ENCODE measurements at places on chromosomes 2 and 18.
A peak's percentile ranks its signal among the peaks of the same experiment; 100 is the strongest.

- no peak for DNase-seq
Observed at GRCh38 chr2:226405465-226405864, 394.2 kb downstream of the IRS1 start.

GRCh38 chr2:593356-594026 is 83.7 kb downstream of the TMEM18 start:
- DNase-seq, result no peak

- no peak for DNase-seq
Observed at GRCh38 chr2:205060269-205060668, 515.0 kb downstream of the PARD3B start.

- no peak for DNase-seq
Observed at GRCh38 chr18:79687806-79688205, 8.2 kb downstream of the CTDP1 start.

GRCh38 chr2:226969417-226970080 is 133.7 kb downstream of the RHBDD1 start:
- no peak for DNase-seq

DNA sequence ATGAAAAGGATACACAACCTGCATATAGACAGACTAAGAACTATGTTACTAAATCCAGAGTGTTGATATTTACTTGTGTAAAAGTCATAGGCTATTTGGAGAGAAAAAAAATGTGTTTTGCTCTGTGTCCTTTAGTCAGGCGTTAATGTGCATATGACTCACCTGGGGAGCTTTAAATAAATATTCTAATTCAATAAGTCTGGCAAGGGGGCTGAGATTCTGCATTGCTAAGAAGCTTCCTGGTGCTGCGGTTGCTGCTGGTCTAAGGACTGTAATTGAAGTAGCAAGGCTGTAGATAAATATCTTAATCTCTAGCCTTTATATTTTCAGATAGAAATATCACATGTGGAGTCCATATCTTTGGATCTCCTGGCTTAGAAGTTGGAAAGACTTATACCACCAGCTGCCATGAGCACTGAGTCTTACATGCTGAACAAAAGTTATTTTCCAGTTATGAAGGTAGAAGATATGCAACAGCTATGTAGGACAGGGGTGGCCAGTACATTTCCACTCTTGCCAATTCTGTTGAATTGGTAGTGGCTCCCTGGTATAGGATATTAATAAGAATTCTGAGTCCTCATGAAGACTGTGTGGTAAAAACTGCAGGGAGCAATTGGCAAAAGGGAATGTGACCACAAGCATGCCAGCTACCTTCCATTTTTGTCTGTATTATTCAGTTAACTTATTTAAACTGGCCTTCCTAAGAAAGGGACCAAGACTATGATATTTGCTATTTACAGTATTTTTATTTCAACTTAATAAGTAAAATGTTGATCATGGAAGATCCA is 4.8 kb downstream of the SPAG16 start:
- no peak for DNase-seq

- no peak for DNase-seq
Observed at GRCh38 chr2:45285311-45285710, 276.1 kb upstream of the SIX2 start.

DNA sequence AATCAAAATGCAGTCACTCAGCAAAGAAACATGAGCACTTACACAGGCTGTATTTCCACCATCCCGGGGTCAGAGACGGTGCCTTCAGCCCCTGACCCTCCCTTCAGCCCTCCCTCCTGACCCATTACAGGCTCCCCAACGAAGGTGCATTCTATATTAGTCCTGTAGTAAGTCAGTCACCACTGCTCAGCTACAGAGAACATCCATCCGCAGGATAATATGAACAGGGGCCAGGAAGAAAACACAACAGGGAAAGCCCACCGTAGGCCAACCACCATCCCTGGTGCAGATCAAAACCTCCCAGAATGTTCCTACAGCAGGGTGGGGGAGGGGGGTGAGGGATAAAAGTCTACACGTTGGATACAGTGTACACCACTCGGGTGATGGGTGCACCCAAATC is 15.1 kb downstream of the PXDN start:
- DNase-seq, result no peak

- DNase-seq, result no peak
Observed at GRCh38 chr2:201854841-201855240, 48.5 kb downstream of the CDK15 start.

GRCh38 chr2:45654250-45654649 is 2.8 kb downstream of the PRKCE start:
- no peak for DNase-seq

DNA sequence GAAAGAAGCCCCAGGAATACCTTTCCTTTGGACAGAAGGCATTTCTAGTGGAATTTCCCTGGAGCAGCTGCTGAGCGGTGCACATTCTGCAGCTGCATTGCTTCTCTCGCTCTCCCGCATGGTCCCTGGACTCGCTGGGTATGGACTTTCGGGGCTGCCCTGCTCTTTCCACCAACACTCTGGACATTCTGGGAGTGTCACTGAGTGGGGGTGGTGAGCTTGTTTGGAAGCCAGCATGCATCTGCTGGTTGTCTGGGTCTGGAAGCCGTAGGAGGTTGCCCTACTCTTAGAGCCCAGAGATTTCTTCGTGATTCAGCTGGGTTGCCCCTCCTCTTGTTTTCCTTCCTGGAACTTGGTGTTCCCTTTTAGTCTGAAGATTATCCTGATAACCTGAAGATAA is 52.6 kb downstream of the TWIST2 start:
- DNase-seq, result no peak

GRCh38 chr2:61707984-61708852 is 145.6 kb downstream of the FAM161A start:
- DNase-seq, result no peak

- peak; percentile 53 for DNase-seq
Observed at GRCh38 chr2:152730591-152731333, 12.3 kb downstream of the ARL6IP6 start.

- no peak for DNase-seq
Observed at GRCh38 chr2:42743659-42743990, 20.3 kb downstream of the OXER1 start.

- DNase-seq, result no peak
Observed at GRCh38 chr2:180012523-180012922, 5.4 kb upstream of the CWC22 start.

- DNase-seq, result no peak
Observed at GRCh38 chr18:36348971-36349417, 51.5 kb downstream of the FHOD3 start.

GRCh38 chr18:8264861-8265411 is 344.3 kb upstream of the RAB12 start:
- no peak for DNase-seq

DNA sequence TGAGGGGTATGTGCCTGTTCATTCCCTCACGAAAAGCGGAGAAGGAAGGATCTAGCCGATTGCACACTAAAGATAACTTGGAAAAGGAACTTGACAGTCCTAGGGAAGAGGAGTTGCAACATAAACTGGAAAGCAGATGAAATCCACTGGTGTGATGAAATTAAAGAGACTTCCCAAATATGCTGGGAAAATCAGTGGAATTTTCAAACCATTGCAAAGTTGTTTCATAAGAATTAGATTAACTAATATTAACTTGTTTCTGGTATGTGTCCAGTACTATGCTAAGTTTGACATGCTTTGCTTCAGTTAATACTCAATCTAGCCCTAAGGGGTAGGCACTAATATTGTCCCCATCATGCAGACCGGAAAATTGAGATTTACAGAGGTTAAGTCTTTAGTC is 222.7 kb downstream of the IKZF2 start:
- no peak for DNase-seq

GRCh38 chr2:100643467-100643866 is 80.7 kb downstream of the PDCL3 start:
- no peak for DNase-seq

GRCh38 chr18:48917579-48918517 is 32.9 kb downstream of the SMAD7 start:
- DNase-seq, result no peak

- no peak for DNase-seq
Observed at GRCh38 chr2:30981510-30981909, 156.7 kb downstream of the GALNT14 start.

- no peak for DNase-seq
Observed at GRCh38 chr2:25418944-25419677, 77.4 kb upstream of the DNMT3A start.

GRCh38 chr18:48992791-48993555 is 42.2 kb upstream of the SMAD7 start:
- no peak for DNase-seq

- no peak for DNase-seq
Observed at GRCh38 chr18:68104036-68104435, 587.5 kb upstream of the DSEL start.

- DNase-seq, result no peak
Observed at GRCh38 chr2:149006883-149007543, 31.5 kb upstream of the LYPD6B start.

DNA sequence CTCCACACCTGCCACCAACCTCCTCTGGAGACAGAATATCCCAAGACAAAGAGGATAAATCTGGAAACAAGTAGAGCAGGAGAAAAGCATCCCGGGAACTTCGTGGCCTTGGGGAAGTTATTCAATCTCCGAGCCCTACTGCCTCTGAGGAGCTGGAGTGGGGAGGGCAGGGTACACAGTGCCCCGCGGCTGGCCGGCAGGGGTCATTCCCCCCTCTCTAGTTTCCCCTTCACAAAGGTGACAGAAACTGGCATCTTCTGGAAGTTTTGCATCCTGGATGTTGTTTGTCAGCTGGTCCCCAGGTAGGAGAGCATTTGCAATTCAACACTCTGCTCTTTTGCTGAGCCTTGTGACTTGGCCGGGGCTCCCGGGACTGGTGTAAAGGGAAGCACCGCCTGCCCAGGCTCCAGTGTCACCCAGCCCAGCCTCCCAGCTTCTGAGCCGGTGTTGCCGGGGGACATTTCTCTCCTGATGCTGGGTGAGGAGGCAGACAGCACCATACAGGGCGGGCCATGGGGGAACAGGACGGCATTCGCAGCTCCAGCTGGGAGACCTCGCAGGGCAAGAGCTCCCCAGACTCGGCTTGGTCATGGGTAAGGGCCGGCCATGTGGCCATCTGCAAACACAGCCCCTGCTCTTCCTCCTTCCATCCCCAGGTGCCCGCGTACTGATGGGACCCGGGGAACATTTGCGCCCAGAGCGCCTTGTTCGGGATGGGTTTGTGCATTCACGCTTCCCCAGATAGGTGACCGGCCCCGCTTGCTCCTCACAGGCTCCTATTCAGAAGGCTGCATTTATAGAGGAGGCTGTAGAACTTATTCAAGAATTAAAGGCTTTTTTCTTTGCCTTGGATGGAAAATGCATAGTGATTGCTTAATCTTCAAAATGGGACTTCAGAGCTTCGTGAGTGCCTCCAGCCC is 7.4 kb upstream of the NTSR2 start:
- no peak for DNase-seq

DNA sequence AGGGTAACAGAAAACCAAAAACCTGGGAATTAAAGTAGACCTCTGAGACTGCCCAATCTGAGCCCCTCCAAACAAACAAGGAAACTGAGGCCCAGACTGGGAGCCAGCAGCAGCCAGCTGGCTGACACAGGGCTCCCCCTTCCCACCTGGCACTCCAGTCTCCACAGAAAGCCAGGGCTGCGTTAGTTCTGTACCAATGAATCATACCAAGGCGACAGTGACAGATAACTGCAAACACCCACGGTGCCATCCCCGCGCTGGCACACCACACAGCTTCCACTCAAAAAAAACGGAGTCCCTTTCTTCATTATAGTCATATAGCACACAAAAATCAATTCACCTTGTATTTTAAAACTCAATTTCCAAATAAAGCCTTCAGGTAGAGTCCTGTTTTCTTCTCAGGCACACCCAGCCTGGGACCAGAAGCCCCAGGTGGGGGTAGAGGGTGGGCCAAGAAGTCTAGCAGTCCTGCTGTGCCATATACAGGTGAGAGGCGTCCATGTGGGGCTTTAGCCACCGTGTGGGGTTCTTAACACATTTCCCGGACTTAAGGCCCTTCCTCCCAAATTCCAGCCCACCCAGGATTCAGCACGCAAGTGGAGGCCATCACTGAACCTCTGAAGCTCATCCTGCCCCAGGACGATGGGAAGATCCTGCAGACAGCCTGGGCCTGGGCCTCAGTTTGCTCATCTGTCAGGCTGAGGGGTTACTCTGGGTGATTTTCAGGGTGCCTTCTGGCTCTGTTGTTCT is 1.2 kb downstream of the PER2 start:
- no peak for DNase-seq

DNA sequence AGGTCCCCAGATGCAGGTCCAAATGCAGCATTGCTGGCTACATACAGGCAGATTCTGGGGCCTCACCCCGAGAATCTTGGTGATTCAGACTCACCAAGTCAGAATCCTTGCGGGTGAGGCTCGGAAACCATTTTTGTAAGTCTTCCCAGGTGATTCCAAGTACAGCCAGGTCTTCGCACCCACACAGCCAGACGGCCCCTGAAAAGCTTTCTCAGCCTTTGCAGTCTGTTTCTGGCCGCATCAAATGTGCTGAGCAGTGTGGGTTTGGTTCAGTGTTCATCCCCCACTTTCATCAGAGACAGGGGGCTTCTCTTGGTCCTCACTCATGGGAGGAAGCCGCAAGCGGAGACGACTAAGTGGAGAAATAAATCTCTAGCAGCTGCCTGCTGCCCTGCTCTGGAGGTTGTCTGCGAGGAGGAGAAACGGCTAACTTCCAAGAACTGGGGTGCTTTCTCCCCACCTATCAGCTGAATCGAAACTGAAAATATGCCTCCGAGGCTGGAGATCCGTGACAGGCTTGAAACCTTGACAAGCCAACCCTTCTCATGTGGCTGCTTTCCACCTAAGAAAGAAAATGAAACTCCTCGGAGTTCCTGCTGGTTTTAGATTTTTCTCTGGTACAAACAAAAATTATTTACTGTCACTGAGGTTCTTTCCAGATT is 8.9 kb upstream of the TMEM185B start:
- DNase-seq, result peak; percentile 42

DNA sequence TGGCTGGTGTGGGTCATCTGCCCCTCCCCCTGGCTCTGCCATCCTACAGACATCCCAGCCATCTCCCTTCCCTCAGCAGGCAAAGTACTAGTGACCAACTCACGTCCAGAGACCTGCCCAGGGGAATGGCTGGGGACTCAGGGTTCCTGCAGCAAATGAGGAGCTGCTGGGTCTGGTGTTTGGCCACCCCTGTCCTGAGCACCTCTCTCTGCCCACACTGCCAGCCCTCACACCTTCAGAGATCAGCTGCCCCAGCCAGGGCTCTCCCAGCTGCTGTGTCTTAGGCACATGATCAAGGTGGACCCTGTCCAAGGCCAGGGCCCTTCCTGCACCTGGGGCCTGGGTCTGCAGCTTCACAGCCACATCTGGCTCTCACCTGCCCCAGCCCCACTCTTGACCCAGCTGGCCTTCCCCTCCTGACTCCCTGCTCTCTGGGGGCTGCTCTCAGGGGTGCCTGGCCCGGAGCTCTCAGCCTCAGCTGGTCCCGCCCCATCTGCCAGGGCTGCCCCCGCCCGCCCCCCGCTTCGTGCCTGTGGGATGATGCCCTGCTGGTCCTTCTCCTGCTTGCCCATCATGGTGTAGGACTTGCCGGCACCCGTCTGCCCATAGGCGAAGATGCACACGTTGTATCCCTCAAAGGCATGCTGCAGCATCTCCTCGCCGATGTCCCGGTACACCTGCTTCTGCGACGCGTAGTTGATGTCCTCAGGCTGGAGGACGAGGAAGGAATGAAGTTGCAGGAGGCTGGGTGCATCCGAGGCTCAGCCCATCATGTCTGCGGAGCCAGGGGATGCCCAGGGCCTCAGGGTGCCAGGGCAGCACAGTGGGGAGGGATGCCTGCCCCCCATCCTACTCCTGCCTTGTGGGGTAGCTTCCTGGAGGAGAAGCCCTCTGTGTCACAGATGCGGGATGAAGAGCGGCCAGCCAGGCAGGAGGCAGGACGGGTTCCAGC is 32.2 kb downstream of the KIF1A start:
- no peak for DNase-seq

Data from NK-92 treated with Interleukin-12 subunit alpha and Interleukin-12 subunit beta, amount 100 ng/mL, for 24 hours (cell line).